ENCODE measurements at places on chromosomes 7 and 10.

DNA sequence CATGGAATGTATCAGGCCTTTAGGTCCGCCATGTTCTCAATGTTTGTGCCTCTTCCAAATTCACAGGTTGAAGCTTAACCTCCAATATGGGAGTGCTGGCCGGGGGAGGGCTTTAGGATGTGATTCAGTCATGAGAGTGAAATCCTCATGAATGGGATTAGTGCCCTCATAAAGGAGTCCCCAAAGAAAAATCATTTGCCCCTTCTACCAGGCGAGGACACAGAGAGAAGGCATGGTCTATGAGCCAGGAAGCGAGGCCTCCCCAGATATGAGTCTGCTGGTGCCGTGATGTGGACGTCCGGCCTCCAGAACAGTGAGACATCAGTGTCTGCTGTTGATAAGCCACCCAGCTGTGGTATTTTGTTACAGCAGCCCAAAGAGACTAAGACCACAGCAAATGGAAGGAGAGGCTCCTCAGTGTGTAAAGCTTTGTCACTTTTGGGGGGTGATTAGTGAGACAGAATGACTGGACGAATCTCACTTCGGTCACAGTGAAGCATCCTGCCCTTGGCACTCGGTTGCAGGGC lies 231.3 kb upstream of the KLF6 start:
- DNase-seq: no peak

- peak; percentile 4 for DNase-seq
Observed at GRCh38 chr10:132678436-132679216, 107.3 kb downstream of the NKX6-2 start.

DNA sequence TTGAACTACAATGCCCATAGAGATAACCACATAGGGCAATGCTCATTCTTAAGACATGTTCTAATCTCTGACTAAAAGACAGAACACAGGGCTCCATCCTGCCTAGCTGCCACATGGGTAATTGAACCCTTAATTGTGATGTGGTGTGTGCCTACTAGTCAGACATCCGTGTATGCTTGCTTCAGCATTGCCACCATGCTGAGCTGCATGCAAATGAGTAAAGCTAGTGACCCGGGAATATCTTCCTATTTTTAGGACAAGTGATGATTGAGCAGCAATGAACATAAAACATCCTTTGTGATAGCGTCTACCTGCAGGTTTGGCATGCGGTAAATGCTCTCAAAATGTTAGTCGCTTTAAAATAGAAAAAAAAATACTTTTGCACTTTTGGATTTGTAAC lies 115.8 kb downstream of the MAGI2 start:
- no peak for DNase-seq

DNA sequence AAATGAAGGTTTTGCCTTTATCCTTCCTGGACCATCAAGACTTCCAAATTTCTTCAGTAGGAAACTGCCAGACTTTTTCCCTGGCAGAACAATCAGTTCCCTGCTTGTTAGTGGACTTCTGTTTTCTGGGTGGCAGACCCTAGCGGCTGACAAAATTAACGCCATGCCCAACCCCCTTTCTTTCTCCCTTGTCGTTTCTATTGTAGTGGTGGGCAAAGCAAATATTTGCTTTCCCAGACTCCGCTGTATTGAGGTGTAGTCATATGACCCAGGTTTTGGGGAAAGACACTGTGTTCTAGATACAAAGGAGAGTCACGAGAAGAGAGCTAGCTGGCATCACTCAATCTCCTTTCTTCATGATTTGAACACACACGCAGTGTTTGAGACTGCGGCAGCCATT lies 7.7 kb downstream of the PON2 start:
- no peak for DNase-seq

DNA sequence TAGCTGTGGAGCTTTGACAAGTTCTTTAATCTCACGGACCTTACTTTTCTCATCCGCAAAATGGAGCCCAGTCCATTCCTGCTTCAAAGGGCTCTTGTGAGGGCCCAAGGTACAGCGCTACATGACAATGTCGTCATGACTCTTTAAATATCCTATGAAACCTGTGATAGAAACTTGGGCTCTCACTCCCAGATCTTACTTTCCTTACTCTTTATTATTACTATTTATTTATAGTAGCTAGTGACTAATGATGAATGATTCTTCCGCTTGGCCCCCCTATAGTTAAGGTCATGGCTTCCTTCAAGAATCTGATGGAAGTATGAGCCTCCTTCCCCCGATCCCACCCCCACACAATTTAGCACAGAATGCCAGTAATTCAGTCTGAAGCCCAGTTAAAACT lies 41.9 kb downstream of the RBM20 start:
- DNase-seq: no peak

DNA sequence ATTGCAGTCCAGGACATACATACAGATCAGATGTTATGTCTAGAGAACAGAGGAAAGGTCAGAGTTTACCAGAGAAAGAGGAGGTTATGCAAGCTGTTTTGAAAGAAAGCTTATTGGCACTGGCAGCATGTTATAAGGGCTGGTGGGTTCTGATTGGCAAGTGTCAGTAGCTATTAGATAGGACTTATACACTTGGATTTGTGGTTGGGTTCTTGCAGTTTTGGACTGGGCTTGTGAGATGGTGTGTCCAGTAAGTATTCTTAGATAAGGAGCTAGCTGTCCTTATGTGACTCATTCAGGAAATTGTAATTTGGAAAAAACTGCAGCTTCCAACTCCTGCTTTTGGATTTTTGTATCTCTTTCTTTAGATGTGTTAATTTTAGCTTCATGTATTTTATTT lies 130.7 kb upstream of the NAMPT start:
- no peak for DNase-seq

Measured in WTC11 (cell line).